T1000 (cell line): ENCODE measurements at places on chromosomes 4 and X.

GRCh38 chr4:2304877-2305561, 43.1 kb upstream of the MXD4 start:
- no peak for DNase-seq

GRCh38 chrX:154799556-154800348, 5.5 kb downstream of the MPP1 start:
- DNase-seq, result no peak

- no peak for DNase-seq
Measured at GRCh38 chr4:107379054-107379869, 340.8 kb downstream of the PAPSS1 start.

DNA sequence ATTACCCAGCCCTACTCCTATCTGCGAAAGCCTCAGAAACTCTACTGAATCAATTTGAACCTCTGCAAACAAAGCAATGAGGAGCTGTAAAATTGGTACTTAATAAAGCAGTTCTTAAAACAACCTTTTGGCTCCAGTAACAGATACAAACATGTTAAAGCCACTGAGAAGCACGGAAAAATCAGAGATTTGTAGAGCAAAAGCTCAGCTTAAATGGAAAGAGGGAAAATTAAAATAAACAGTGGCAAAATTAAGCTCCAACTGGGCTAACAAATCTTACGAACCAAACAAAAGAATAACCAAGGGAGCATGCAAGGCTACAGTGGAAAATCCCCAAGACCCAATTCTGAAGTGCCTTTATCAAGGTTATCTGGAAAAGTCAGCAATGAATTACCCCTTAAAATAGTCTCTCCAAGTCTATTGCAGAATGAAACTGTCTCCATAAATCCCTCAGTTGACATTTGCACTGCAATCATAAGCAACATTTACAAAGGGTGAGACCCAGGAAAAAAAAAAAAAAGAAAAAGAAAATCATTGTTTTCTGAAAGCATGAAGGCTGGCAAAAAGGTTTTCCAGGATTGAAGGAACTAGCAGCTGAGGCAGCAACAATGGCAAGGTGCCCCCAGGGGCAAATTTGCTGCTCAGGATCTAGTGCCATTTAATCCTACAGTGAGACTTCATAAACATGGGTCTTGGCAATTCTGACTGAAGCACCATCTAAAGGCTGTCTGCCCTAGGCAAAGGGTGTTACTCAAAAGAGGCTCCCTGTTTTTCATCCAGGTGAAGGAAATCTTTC, 40.1 kb downstream of the USP46 start:
- DNase-seq, result no peak

DNA sequence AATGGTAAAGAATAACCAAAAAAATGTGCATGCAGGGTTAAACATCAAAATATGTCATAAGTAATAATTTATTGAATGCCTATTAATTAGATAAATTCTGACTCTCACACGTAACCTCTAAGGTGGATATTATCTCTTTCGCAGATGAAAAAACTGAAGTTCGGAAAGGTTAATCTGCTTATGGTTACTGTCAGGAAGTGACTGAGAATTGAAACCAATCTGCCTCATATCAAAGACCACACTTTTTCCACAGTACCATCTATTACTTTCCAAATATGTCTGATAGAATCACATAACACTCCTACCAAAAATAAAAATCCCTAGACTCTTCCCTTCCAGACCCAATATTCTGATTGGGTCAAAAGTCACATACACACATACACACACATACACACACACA, 6.2 kb downstream of the CHIC2 start:
- DNase-seq, result no peak

- no peak for DNase-seq
Measured at GRCh38 chr4:102217345-102217744, 127.9 kb downstream of the SLC39A8 start.

GRCh38 chr4:15202481-15202880, 200.2 kb downstream of the CPEB2 start:
- DNase-seq, result no peak

DNA sequence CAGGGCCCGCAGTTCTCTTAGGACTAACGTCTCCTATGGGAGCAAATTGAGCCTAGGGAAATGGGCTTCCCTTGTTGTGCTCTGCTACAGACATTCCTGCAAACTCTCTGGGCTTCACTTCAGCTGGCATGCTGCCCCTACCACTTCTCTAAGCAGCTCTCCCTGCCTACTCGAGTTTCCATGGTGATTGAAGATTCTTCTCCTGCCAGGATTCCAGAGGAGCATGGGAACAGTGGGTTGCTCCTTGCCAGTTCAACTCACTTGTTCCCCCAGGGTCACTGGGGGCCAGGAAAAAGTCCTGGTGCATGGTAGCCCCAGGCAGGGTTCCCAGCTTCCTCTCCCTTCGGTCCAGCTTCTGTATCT, 21.1 kb upstream of the WDR17 start:
- no peak for DNase-seq

- DNase-seq, result no peak
Measured at GRCh38 chrX:17922303-17922702, 61.2 kb upstream of the RAI2 start.

DNA sequence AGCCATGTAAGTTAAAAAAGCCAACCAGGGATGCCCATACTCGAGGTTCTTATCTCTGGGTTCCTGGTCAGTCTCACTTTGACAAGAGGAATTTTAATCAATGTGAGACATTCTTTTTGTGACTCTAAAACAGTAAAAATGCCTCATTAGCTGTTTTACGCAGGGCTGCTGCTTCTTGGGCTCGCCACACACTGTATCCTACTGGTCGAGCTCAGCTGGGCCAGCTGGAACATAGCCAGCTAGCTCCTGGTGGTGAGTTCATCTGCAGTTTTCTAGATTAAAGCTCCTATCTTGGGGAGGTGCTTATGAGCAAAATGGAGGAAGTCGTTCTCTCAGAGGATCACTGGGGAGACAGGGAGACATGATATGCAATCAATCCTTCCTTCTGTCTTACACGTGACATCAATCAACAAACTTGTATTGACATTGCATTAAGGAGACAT, 55.9 kb upstream of the LEF1 start:
- no peak for DNase-seq

DNA sequence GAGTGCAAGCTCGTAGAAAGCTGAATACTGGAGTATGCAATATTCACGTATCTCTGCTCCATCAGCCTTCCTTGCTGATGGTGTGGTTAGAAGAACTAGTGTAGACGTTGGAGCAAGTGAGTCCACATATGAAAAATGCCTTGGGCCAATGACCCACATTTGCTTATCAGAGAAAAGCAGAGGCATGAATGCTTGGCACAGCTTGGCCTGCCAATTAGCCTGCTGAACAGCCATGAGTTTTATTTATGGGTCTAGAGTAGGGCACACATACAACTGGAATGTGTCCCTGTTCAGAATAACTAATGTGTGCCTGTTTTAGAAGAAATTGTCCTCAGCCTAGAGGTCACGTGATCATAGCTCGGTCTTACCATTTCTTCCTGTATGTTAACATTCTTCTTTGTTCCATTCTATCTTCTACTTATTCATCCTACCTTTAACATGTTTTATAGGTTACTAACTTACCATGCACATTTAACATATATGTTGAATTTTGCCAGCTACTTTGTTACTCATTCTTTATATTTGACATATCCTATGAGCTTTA, 432.7 kb upstream of the AADAT start:
- no peak for DNase-seq
